RWPE2 (cell line): ENCODE measurements at places on chromosomes 4 and X.

DNA sequence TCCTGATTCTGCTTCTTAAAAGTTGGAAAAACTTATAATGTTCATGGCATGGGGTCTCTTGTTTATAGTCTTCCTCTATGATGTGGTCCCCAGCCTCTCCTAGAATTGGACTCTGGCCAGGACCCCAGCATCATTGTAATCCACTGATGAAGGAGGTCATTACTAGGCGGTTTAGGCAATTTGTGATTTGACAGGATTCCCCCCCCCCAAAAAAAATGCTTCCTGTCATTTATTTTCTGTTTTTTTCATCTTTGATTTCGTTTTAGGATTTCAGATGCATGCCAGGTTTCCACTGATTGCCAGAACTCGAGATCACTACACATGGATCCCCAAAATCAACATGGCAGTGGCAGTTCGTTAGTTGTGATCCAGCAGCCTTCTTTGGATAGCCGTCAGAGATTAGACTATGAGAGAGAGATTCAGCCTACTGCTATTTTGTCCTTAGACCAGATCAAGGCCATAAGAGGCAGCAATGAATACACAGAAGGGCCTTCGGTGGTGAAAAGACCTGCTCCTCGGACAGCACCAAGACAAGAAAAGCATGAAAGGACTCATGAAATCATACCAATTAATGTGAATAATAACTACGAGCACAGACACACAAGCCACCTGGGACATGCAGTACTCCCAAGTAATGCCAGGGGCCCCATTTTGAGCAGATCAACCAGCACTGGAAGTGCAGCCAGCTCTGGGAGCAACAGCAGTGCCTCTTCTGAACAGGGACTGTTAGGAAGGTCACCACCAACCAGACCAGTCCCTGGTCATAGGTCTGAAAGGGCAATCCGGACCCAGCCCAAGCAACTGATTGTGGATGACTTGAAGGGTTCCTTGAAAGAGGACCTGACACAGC lies 4.9 kb downstream of the SPRY1 start:
- no peak for DNase-seq
- H3K27me3 ChIP-seq = no peaks in the 10 kb centered on the region
- H3K4me3 ChIP-seq = no peak overlapping the region

DNA sequence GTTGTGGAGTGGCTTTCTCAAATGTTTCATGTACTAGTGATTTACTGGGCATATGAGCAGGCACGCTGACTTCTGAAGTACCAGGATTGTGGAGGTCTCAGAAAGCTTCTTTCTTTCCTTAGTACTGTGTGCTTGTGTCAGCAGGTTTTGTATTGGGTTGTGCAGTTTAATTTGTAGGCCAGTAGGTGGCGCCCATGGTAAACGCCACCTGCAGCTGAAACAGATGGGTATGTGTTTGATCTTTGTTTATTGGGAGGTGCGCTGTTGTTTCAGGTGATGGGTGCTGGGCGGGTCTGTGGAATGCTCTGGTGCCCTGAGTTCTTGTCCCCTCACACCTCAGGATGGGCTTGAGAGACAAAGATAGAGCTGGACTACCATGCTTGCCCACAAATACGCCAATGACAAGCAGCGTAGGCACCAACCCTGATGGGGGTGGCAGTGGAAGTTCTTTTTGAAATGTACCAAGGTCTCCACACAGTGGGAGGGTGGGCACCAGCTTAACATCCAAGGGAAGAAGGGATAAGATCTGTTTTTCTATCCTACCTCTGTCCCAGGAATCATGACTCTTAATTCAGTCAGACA lies 141.5 kb downstream of the RPS6KA6 start:
- H3K27me3 ChIP-seq = no peaks in the 10 kb centered on the region
- no peak overlapping the region for H3K27ac ChIP-seq
- no peaks in the 10 kb centered on the region for H3K36me3 ChIP-seq
- no peak for DNase-seq
- H3K4me1 ChIP-seq = no peaks in the 10 kb centered on the region

GRCh38 chr4:142743121-142743825 lies 102.8 kb downstream of the INPP4B start:
- no peak overlapping the region for H3K4me3 ChIP-seq
- no peaks in the 10 kb centered on the region for H3K4me1 ChIP-seq
- no peak overlapping the region for H3K27ac ChIP-seq
- no peaks in the 10 kb centered on the region for H3K36me3 ChIP-seq
- DNase-seq = no peak

- DNase-seq = no peak
- H3K27ac ChIP-seq = no peak overlapping the region
- H3K4me1 ChIP-seq = peaks cover 18% of the 10 kb centered on the region
- H3K27me3 ChIP-seq = no peaks in the 10 kb centered on the region
- H3K4me3 ChIP-seq = no peak overlapping the region
Measured at GRCh38 chr4:26289401-26289800, 31.4 kb upstream of the RBPJ start.

DNA sequence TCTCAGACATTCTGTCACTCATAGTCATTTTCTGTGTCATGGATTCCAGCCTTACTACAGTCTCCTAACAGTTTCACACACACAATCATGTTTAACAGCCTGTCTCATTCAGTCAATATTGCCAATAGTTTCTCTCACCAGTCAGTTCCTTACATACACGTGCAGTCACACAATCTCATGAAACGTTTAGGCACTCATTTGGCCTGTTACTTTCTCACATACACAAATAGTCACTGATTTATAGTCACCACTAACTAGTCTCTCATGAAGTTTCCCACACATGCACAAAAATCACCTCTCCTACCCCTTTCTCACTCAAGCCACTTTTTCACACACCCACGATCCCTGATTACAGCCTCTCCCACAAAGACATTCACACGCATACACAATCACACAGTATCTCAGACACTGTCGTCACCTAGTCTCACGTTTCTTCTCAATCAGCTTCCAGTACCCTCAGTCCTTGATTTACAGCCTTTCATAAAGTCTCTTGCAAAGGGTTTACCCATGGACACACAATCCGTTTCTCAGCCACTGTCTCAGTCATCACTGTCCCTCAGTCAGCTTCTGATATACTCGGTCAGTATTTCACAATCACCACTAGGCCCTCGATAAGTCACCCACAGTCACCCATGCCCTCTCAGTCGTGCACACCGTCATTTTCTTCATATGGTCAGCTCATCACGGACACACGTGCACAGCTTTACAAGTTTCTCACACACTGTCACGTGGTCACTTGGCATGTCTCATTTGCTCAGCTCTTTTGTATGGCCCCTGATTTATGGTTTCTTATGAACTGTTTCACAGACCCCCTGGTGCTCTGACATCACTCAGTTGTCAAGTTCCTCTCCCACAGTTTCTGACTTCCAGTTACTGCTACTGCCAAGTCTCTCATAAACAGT lies 4.2 kb upstream of the CFP start:
- H3K4me1 ChIP-seq = no peaks in the 10 kb centered on the region
- H3K36me3 ChIP-seq = no peaks in the 10 kb centered on the region; the same call in 1 of the 2 replicates
- DNase-seq = no peak
- H3K27me3 ChIP-seq = no peaks in the 10 kb centered on the region
- no peak overlapping the region for H3K27ac ChIP-seq
- H3K4me3 ChIP-seq = no peak overlapping the region

DNA sequence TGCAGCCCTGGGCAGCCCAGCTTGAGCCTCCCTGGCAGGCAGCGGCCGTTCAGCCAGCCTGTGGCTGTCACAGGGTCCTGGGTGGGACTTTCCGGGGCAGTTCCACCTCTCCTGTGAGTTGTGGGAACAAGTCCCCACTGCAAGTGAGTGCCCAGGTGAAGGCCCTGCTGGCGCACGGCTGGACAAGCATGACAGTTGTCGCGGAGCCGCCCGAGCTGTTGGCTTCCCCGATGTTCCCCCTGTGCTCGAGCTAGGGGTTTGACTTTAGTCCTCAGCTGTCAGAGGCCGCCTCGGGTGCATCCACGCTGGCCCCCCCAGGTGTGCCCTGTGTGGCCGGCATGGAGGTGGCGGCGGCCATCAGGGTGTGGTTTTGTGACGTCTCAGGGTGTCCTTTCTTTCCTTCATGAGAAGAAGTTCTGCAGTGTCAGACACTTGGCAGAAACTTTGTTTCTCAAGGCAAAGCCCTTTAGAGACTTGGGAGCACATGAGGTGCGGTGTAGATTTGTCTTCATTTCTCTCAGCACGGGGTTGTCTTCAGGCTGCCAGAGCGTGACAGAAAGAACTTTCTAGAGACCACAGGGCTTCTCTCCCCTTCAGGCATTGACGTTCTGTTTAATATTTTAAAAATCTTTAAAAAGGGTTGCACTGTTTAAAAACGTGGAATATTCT lies 69.4 kb upstream of the HGFAC start:
- no peak overlapping the region for H3K27ac ChIP-seq
- H3K4me1 ChIP-seq = peaks cover 13% of the 10 kb centered on the region
- H3K36me3 ChIP-seq = no peaks in the 10 kb centered on the region
- DNase-seq = no peak
- no peaks in the 10 kb centered on the region for H3K27me3 ChIP-seq
